ENCODE measurements at places on chromosomes 16 and 17. TPM values are rescaled to one million over a fixed set of nuclear protein-coding genes. Genes with fewer than 3 reads are reported as not detected.

DNA sequence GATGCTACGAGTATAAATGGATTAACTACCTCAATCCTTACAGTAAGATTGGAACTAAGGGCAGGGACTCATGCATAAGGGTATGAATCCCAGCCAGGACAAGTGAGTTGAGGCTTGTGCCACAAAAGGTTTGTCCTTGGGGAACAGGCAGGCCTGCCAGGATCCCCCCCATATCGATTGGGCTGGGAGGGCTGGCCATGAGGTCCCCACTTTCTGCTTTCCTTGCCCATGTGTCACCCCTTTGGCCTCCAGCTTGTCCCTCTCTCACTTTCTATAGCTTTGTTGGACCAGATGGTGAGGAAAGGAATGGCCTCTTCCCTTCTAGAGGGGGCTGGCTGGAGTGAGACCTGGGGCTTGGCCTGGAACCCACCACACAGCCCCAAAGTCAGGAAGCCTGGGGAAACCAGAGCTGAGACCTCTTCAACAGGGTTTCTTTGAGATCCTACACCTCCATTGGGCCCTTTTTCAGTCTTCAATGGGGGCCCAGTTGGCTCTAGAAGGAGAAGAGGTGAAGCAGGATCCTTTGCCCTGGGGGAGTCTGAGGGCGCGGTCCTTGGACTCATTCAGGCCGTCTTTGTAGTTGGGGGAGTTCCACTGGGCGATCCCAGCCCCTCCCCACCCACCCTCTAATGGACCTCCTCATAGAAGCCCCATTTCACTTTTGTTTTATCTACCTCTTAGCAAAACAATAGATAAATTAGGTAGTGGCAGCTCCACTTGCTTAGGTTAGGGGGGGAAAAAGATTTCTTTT is 57.3 kb downstream of the IGF2BP1 start:
- DNase-seq: no peak

CASKIN1 gene
- total RNA-seq: 0.33 TPM

GRCh38 chr16:80208015-80208414 is 332.8 kb upstream of the DYNLRB2 start:
- no peak for DNase-seq

METTL23 gene
- total RNA-seq: 25.6 TPM

CTF1 gene
- total RNA-seq: 0.45 TPM

PLEKHH3 gene
- 38.0 TPM for total RNA-seq

- no peak for DNase-seq
Observed at GRCh38 chr17:43840814-43841213, 6.2 kb upstream of the CD300LG start.

TBC1D3 gene
- total RNA-seq: not detected

DNA sequence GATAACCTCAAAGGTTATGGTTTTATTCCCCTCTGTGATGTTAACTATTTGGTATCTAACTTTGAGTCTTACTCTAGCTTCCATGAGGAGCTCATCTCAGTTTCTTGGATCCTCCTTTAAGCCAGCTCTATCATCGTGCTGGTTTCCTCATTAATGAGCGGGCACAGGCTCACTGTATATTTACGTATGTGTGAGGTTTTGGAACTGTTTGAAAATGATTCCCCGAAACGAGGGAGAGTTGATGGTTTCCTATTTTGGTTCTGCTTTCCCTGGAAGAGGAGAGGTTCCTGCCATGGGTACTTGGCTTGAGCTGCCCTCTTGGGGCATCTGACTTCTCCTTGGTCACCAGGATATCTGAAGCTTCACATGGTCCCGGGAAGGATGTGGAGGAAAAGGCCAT is 32.7 kb upstream of the PIK3R6 start:
- DNase-seq: no peak

CACNG5 gene
- not detected for total RNA-seq

DNA sequence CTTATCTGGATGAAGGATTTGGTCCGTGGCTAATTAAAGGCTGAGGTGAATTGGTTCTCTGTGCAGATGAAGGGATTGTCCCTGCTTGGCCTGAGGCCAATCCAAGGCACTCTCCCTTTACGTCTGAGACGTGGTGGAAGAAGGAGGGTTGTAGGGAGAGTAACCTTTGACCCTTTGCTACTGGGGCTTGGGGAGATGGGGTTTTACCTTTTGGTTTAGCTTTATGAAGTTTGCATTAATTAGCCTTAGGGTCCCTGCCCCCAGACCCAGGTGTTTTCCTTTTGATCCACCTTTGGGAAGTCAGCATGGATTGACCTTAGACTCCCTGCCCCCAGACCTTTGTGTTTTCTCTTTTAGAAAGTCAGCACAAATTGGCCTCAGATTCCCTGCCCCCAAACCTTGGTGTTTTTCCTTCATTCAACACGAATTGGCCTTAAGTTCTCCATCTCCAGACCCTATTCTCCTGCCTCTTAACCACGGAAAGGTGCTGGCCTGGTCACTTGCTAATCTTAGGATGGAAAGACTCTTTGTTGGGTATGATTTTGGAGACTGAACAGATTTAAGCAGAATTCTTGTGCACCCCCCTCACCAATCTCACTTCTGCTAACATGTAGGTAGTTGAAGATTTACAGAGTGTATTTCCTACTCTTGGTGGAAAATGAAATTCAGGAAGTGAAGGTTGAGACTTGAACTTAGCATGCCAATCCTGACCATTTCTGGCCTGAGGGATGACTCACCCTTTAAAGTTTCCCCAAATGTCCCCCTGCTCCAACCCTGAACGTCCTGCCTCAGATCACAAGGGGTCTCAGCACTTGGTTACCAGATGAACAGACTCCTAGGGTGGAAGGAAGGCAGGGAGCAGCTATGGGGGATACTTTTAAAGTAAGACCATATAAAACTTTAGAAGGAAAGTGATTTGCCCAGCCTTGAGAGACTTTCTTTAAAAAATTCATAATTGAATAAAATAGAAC is 23.1 kb upstream of the MMD start:
- DNase-seq: no peak

MYLK3 gene
- 0.37 TPM for total RNA-seq

DNA sequence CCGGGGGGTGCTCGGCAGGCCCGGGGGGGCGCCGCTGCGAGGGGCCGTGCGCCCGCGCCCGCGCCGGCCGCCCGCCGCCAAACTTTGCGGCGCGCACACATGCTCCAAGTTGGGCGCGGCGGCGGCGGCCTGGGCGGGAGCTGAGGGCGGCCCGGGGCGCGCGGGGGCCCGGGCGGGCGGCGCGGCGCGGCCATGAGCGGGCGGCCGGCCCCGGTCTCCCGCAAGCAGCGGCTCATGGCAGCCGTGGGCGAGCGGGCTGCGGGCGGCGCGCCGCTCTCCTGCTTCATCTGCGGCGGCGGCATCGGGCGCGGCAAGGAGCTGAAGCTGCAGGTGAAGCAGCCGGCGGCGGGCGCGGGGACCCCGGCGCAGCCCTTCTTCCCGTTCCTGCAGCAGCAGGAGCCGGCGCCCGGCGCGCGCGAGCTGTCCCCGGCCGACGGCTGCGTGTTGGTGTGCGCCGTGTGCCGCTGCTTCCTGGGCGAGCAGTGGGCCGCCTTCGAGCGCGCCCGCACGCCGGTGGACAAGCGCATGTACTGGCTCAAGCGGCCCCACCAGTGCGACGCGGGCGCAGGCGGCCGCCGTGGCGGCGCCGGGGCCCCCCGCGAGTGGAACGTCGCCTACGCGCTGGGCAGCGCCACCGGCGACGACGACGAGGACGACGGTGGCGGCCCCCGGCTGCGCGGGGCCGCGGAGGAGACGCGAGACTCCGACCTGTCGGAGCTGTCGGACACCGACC is 57.2 kb upstream of the CIBAR2 start:
- no peak for DNase-seq

All from GM12878 (cell line).